RWPE1 (cell line): ENCODE measurements at places on chromosomes 12 and 14.

DNA sequence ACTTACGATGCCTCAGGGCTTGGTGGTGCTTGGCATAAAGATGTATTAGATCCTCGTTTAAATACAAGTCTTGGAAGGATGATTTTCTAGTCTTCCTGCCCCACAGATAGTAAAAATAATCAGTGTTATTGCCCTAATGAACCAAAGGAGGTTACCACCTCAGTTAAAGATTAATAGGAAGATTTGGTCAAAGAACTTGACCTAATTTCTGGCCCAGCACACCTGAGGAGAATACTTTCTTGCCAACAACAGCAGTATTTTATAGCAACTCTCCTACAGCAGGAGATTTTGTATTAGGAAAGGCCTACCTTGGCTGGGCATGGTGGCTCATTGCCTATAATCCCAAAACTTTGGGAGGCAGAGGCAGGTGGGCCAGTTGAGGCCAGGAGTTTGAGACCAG, 31.6 kb downstream of the CSRP2 start:
- no peak for DNase-seq

DNA sequence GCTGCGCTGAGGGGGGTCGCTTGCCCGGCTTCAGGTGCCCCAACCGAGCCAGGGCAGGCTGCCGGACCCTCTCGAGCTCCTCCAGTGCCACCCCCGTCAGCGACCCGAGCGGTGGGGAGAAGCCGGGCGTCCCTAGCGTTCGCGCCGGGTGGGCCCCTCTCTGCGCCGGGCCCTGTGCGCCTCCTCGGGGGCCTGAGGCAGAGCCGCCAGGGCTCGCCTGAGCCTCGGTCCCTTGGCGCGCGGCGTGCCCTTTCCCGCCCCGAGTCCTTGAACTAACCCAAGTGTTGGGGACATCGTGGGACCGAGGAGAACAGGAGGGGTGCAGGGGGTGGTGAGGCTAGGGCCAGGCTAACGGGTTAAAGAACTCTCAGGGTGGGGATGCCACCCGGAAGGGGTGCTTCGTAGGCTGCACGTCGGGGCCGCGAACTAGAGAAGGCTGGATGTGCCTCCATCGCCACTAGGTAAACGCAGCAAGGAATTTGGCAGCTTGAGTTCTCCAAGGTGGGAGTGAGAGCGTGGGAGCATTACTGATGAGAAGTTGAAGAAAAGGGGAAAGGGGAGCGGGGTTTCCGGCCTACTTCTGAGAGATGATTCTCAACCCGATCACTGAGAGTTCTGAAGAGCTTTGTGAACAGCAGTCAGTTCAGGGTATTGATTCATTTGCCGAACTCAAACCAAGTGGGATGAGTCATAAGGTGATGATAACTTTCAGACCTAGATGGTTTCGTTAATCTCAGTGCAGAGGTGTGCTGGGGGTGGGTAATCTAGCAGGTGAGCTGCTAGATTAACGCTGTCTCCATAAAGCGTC, 618 bp downstream of the RNF34 start:
- peak; percentile 62 for DNase-seq

DNA sequence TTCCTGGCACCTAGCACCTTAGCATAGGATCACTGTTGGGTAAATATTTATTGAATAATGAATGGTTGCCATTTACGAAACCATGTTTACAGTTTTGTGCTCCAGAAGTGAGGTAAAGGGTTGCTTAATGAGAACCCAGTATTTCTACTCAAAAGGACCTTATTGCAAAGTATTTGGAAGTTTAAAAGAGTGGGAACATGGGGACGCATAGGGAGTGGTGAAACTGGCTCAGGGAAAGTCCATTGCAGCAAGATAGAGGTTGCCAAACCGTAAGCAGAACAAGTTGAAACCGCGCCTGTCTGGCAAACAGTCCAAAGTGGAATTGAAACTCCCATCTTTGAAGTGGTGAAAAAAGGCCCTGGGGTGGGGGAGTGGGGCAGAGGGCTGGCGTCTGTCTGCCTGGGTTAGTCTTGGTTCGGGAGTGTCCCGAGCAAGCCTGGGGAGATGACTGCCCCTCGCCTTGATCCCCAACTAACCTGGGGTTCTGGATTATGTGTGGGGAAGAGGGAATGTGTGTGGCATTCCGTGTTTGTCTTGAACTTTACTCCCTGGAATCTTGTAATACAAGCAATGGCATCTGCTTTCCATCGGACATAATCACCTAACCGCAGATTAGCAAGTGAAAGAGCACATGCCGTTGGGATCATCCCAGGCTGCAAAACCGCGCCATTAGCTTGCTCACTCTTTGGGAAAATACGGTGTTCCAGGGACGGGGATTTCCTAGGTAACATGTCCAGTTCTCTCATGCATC, 7.2 kb downstream of the ALDH2 start:
- DNase-seq = peak; percentile 64

- DNase-seq = peak; percentile 75
Measured at GRCh38 chr12:119804011-119804641, 73.0 kb downstream of the CIT start.

DNA sequence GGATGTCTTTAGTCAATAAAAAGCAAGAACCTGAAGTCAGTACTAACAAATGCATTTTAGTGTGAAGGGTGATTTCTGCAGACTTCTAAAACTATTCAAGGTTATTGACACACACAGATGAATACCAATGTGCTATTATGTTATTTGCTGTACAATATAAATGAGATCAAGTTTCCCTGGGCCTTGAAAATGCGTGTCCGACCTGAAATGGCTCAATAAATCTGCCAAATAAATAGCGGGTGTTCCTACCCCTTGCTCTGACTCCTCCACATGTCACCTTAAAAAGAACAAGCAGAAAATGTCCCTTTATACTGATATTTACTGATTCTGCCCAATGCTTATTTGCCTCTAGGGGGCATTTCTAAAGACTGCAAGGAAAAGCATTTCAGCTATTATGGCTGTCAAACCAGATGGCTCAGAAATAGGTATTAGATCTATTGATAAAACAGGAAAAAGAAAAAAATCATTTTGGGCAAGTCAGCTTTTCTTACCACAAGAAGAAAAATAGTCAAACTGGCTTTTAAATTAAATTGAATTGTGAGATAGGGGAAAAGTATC, 367.3 kb upstream of the KITLG start:
- DNase-seq = no peak

- no peak for DNase-seq
Measured at GRCh38 chr12:124071075-124071443, 98.0 kb downstream of the ZNF664 start.

GRCh38 chr14:54574528-54574927, 7.6 kb downstream of the SAMD4A start:
- DNase-seq = no peak

DNA sequence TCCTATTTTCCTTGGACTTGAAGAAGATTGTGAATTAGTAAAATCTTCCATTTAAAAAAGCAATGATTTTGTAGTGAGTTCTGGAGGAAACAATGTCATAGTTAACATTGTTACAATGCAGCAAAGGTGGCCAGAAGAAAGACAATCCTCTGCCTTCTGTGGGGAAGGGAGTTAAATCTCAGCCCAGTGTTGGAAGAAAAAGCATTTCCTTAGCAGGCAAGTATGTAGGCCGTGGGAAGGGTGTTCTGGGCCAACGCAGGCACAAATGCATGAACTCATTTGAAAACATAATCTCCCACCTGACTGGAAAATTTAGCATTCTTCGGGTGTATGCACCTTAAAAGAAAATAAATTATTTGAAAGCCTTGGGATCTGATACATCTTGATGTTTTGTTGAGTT, 258.6 kb downstream of the ADAMTS20 start:
- no peak for DNase-seq

- DNase-seq = no peak
Measured at GRCh38 chr14:66979101-66979974, 209.9 kb upstream of the GARIN2 start.

DNA sequence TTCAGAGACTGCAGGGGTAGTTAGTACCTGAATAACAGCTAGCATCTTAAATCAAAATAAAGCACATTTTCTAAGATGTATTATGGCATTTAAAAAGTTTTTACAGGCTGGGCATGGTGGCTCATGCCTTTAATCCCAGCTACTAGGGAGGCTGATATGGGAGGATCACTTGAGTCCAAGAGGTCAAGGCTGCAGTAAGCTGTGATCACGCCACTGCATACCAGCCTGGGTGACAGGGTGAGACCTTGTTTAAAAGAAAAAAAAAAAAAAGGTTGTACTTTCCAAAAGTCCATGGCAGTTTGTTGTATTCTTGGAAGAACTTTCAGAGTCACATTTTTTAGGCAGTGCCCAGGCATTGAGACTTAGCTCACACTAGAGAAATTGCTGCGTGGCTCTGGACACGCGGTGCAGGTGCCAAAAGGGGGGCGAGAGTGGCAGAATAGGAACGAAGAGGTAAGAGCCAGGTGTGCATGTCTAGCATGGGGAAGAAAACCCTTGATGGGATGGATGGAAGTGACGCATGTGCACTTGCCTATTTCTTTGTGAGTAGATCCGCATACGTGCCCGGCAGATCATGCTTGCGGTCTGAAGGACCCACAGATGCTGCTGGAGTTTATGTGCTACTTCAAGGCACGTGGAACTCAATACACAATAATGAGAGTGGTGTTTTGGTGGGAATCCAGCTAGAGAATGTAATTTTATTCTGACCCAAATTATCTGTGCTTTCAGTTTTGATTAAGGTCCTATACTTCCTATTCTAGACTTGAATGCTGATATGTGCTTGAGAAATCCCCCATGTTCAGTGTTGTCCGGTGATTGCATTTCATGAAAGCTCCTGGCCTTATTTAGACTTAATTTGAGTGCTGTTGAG, 11.9 kb downstream of the ANKRD13A start:
- no peak for DNase-seq

GRCh38 chr12:89610366-89610765, 84.5 kb upstream of the POC1B start:
- DNase-seq = no peak

DNA sequence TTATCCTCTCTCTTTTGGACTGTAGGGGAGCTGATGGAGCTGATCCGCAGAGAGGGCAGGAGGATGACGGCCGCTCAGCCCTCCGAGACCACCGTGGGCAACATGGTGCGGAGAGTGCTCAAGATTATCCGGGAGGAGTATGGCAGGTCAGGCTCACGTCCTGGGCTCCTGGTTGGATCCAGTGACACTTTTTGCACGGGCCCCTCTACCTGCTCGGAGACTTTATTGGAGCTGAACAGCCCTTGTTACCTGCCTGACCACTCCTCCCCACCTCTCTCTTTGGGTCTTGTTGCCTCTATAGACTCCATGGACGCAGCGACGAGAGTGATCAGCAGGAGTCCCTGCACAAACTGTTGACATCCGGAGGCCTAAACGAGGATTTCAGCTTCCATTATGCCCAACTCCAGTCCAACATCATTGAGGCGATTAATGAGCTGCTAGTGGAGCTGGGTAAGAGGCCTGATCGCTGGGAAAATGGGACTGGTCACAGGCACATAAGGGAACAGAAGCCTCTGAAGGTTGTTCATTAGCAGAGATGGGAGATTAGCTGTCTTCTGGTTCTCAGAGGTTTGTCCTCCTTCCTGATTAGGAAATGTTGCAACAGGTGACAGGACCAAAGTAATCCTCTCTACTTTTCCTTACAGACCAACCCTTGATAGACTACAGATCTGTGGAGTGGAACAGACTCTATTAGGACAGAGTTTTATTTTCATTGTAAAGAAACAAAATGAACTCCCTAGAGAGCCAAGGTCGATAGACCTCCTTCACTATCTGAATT, 718 bp downstream of the EIF2B2 start:
- no peak for DNase-seq

- no peak for DNase-seq
Measured at GRCh38 chr14:100012478-100013327, 52.5 kb upstream of the EVL start.

- DNase-seq = peak; percentile 3
Measured at GRCh38 chr14:21913759-21914158, 240.1 kb upstream of the OR4E1 start.

GRCh38 chr12:118237908-118238307, 102.0 kb downstream of the PEBP1 start:
- peak; percentile 78 for DNase-seq

DNA sequence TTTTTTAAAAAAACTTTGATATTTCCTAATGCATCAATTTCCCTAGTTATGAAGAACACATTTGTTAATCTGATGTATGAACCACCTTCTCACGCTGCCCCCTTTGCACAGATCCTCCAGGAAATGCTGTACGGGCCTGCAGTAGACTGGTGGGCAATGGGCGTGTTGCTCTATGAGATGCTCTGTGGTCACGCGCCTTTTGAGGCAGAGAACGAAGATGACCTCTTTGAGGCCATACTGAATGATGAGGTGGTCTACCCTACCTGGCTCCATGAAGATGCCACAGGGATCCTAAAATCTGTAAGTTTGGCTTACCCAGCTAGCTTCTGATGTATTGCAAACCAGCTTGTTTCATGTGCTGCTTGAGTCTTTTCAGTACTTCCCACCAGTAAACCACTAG, 165.0 kb upstream of the HIF1A start:
- no peak for DNase-seq

GRCh38 chr12:46160101-46160980, 108.5 kb downstream of the SLC38A1 start:
- DNase-seq = peak; percentile 77

GRCh38 chr14:90368946-90369721, 27.7 kb upstream of the CALM1 start:
- DNase-seq = no peak

- no peak for DNase-seq
Measured at GRCh38 chr12:91287753-91288152, 105.1 kb upstream of the DCN start.

- no peak for DNase-seq
Measured at GRCh38 chr14:103084021-103084919, at the start of gene LBHD2. Gene LBHD2 (plus strand): TSS chr14:103084210. CDS start chr14:103086013, 1,803 bp downstream.

- no peak for DNase-seq
Measured at GRCh38 chr12:7612851-7613250, 52.9 kb downstream of the APOBEC1 start.

DNA sequence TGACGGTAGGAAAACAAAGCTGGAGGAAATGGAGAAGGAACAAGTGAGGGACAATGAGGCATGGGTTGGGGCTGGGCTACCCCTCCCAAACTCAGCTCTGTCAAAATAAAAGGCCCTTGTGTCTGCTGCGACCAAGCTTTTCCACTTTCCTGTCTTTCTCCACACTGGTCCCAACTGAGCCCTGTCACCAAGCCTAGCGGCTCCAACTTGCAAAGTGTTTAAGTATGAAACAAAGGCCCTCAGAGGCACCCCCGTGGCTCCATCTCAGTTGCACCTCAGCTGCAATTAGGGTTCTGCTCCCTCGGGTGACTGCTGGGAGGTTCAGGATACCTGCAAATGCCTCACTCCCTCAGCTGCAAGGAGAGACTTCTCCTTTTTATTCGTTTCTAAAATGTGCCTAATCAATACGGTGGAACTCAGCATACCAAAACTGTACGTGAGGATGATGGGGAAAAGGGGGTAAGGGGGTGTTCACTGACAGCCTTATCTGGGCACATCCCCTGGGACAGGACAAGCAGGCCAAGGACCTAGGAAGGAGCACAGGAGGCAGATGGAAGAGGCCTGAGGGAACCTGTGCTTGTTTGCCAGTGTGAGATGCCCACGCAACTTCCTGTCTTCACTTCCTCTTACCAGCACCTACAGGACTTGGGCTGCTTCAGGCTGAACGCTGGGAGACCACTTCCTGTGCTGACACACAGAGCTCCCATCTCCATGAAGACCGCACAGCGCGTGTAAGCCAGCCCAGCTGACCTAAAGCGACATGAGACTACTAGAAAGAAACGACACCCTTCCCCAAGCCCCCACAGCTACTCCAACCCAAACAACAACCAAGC, 8.9 kb downstream of the VAMP1 start:
- DNase-seq = no peak
